ENCODE measurements at places on chromosomes 13 and 19.

DNA sequence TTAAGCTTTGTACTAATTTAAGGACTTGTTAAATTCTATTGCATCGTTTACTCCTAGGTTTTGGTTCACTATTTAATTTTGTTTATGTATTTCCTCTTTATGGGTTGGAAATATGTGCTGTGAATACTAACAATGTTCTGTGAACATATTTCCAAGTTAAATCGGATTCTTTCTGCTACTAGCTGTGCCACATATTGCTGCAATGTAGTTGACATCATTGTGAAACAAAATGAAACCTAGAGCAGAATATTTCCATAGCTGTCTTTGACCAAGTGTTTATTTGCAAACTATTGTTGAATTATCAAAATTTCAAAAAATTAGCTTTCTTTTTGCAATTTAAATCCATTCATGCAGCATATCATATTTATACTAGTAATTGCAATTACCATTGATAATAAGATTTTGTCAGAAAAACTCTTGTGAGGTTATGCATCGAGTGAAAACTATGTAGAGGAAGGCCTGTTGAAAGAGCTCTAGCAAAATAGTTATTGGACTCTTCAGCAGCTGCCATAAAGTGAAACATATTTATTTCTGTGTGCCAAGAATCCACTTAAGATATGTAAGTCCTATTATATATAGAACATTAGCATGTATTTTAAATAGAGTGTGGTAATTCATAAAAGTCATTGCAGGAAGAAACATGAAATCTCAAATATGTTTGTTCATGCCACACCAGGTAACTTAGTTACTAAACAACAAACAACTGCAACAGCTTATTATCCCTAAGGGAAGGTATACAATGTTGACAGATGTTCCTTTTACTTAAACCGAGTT is 575.1 kb downstream of the SLITRK6 start:
- no peak for DNase-seq

DNA sequence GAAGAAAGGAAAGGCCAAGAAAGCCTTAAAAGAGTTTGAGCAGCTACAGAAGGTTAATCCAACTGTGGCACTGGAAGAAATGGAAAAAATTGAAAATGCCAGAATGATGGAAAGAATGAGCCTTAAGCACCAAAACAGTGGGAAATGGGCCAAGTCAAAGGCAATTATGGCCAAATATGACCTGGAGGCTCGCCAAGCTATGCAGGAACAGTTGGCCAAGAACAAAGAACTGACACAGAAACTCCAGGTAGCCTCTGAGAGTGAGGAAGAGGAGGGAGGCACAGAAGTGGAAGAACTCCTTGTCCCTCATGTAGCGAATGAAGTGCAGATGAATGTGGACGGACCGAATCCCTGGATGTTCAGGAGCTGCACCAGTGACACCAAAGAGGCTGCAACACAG is 5.1 kb downstream of the UTP14C start:
- DNase-seq: no peak

- DNase-seq: no peak
Measured at GRCh38 chr13:42393573-42394360, 121.8 kb downstream of the AKAP11 start.

GRCh38 chr19:56088497-56089215 is 32.4 kb downstream of the ZNF787 start:
- no peak for DNase-seq

GRCh38 chr13:26785838-26786630 is 25.4 kb upstream of the GPR12 start:
- DNase-seq: no peak

- no peak for DNase-seq
Measured at GRCh38 chr13:67061750-67062149, 168.4 kb downstream of the PCDH9 start.

GRCh38 chr13:67223024-67223423 is 7.1 kb downstream of the PCDH9 start:
- no peak for DNase-seq

GRCh38 chr13:109496216-109496615 is 290.2 kb downstream of the IRS2 start:
- no peak for DNase-seq

DNA sequence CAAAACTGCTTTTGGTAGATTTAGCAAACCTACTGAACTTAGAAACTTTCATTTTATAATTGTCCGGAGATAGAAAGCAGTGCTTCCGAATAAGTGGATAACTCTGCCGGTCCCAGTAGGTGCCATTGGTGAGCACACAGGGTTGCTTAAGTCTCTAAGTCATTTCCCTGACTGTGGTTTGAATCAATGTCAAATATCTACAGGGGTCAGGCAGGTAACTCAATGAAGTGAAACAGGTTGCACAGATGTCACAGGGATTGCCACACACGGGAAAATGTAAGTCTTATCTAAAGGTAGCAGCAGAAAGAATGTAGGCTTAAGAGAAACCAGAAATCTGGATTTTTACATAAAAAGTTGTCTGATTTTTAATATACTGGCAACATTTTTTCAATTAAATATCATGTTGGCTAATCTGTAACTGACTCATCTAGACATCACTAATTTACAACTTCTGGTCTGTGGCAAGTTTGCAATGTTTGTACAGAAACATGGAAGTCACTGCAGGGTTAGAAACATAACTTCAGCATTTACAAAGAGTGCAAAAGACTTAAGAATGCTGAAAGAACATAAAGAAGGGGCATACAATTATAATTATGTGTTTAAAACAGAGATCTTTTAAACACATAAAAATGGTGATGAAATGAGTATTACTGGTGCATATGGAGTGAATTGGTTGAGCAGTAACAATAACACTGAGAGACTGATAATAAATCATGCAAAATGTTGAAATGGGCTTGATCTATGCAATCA is 14.3 kb upstream of the LRRC63 start:
- DNase-seq: no peak

GRCh38 chr19:48123907-48124651 is 13.5 kb upstream of the PLA2G4C start:
- no peak for DNase-seq

GRCh38 chr13:86877441-86877840 is 793.7 kb upstream of the SLITRK5 start:
- no peak for DNase-seq

DNA sequence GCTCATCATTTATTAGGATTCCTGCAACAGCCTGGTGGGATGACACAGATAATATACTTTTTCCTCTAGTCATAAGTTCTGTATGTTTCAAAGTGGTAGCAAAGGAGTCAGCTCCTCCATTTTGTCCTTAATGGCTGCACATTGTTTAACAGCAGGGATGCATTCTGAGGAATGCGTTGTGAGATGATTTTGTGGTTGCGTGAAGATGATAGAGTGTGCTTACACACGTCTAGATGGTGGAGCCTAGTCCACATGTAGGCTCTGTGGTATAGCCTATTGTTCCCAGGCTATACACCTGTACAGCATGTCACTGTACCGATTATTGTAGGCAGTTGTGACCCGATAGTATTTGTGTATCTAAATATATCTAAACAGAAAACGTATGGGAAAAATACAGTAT is 4.6 kb downstream of the SMARCA4 start:
- DNase-seq: no peak

- DNase-seq: no peak
Measured at GRCh38 chr19:29248332-29248844, 35.4 kb upstream of the UQCRFS1 start.

- DNase-seq: no peak
Measured at GRCh38 chr13:51156648-51157047, 45.6 kb upstream of the C13orf42 start.

DNA sequence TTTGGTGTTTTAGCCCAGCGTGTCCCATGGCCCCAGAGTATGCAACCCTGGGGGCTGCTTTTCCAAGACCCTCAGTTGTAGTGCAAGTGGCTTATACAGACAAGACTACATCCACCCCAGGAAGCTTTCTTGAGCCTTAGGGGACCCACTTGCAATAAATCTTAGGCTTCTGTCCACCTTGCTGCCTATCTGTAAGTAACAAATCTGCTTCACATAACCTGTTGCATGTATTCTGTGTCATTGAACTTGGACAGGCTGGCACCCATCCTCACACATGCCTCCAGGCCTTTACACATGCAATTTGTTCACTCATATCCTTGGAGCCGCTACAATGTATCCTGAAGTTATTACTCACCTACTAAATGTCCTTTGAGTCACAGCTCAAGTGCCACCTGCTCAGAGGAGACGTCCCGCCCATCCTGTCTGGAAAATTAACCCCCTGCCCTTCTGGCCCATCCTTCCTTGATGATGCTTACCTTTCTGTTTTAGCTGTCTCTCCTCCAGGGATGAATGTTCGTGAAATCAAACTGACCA is 101.2 kb downstream of the ZNF536 start:
- DNase-seq: no peak

DNA sequence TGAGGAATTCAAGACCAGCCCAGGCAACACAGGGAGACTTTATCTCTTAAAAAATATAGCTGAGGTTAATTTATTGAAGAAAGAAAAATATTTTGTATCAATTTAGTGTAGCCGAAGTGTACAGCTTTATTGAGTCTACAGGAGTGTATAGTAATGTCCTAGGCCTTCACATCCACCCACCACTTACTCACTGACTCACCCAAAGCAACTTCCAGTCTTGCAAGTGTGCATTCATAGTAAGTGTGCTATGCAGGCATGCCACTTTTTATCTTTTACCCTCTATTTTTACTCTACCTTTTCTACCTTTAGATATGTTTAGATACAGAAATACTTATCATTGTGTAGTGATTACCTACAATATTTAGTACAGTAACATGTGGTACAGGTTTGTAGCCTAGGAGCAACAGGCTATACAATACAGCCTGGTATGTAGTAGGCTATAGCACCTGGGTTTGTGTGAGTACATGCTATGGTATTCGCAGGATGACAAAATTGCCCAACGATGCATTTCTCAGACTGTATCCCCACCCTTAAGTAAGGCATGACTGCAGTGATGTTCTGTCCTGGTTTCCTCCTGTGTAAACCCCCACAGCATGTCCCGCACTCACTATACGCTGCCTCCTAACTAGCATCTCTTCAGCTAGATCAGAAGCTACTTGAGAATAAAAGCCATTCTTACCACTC is 15.3 kb upstream of the ATP12A start:
- no peak for DNase-seq

- no peak for DNase-seq
Measured at GRCh38 chr19:13762635-13763235, 1.6 kb upstream of the MRI1 start.

- peak; percentile 96 for DNase-seq
Measured at GRCh38 chr13:30465593-30466357, at the start of gene HMGB1. Gene HMGB1 (minus strand): TSS chr13:30465936. CDS start chr13:30463680, 2,256 bp downstream.

DNA sequence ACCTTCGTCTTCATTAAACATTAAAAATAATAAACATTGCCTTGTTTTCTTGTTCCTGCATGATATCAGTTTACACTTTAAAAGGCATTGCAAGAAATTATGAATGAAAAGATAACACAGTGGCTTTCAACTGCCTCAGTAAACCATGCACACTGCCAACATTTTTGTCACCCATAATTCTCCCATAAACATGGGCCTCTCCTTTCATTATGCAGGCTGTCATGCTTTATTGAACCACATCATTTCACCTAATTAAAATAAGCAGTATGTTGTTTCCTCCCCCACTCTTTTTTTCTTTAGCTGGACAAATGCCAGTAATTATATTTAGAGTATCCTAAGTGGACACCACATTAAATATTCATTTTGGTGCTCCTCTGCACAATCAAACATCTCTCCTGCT is 1566.5 kb upstream of the SLC10A2 start:
- DNase-seq: no peak

DNA sequence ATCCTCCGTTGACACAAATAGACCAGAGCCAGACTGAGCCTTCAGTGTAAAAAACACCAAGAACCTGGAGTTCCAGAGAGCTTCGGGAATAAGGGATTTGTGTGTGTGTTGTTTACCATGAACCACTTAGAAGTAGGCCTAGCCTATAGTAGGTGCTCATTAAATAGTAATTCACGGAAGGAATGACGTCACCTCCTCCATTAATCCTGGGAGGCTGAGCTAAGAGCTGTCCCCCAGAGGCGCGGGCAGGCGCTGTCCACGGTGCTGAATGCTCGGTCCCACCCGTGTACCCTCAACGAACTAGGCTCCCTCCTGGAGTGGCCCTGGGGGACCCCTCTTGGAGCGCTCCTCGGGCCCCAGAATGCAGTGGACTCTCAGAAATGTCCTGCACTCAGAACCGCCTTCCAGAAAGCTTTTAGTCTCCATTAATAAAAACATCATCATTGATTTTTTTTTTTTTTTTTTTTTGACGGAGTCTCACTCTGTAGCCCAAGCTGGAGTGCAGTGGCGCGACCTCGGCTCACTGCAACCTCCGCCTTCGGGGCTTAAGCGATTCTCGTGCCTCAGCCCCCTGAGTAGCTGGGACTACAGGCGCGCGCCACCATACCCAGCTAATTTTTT is 6.5 kb downstream of the UNC13A start:
- DNase-seq: no peak

DNA sequence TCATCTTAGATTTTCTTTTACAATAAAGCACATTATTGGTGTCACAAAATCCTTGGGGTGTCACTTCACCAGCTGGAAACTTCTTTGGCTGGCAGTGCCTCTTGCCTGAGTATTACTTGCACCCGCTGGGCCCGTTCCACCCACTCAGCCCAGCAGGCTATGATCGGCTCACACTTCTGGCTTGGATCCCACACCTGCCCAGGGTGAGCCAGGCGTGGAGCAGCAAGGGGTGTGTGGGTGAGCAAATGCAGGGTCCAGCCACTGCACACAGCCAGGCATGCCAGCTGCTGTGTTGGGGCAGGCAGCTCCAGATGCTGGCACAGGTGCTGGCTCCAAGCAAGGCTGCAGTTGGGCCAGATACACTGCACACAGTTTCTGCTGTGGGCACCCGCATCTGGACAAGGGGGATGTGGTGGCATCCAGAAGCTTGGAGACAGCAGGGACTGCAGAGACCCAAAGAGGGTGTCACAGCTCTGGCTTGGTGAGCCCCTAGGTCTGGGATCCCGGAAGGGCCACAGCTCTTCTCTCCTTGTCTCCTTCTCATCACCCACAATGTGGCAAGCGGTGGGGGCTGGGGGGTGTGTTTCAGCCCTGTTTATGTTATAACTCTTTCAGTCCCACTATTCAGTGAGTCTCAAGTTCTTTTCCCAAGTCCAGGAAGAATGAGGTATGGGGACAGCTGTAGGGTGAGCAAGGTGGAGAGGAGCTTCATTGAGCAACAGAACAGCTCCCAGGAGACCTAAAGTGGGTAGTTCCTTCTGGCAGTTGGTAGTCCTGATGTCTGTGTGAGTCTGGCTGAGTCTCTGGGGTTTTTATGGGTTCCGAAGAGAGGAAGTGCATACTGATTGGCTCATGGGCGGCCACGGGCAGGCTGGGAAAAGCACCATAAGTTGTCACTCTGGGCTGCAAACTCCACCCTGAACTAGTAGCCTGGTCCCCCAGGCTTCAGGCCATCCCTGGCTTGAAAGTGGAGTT is 25.3 kb upstream of the TBC1D4 start:
- DNase-seq: no peak

- DNase-seq: no peak
Measured at GRCh38 chr13:27007166-27007565, 164.4 kb downstream of the USP12 start.

DNA sequence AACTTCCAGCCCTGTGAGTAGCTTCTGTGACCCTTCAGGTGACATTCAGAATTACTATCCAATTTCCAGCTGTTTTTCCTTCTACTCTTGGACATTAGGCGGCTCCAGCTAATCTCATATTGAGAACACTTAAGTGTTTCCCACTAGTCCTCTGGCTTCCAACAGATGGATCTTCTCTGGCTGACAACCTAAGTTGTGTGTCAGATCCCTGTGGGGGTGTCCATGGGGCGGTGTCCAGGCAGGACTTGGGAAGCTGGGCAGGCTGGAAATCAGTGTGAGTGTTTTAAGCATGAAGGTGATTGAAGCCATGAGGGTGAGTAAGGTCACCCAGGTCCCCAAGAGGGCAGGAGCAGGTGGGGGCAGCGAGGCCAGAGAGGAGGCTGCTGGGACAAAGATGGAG is 10.1 kb downstream of the CNOT3 start:
- no peak for DNase-seq

Measured in thoracic aorta (tissue), 2 donors.